T-helper 9 cell (primary cell): ENCODE measurements at places on chromosomes 6 and 20.

DNA sequence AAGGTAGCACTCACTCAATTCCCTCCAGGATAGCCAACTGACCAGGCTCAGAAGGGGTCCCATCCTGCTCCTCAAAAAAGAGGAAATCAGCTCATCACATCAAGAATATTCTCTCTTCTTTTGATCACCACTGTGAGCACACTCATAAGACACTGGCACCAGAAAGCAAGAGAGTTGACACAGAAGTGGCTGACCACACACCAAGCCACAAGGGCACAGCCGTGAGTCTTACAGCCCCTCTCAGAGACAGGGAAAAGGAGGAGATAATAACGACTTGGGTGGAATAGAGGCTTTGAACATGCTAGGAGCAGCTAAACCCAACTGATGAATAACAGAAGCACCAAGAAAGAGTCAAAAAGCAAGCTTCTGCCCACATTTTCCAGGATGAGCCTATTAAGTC is 249.1 kb upstream of the PREP start:
- no peak for DNase-seq

- DNase-seq = no peak
These were observed 147.0 kb downstream of the CDH26 start for GRCh38 chr20:60104993-60105803.

GRCh38 chr6:24990944-24991809 is 55.4 kb upstream of the RIPOR2 start:
- DNase-seq = no peak

DNA sequence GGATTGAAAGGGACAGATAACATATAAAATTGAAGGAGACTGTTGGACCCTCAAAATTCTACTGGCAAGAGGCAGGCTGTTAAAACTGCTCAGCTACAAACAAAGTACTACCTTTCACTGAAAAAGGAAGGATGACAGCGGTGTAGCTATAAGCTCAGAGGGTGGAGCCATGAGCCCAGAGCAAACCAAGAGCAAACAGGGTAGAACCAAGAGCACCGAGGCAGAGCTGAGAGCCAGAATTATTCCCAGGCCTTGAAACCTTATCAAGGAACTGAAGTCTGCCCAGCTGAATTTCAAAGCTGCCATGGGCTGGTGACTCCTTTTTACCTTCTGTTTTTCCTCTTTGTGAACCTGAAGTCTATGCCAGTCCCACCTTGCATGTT is 74.7 kb upstream of the SLC4A11 start:
- DNase-seq = no peak

- no peak for DNase-seq
These were observed 22.8 kb downstream of the AMD1 start for GRCh38 chr6:110897433-110897832.

DNA sequence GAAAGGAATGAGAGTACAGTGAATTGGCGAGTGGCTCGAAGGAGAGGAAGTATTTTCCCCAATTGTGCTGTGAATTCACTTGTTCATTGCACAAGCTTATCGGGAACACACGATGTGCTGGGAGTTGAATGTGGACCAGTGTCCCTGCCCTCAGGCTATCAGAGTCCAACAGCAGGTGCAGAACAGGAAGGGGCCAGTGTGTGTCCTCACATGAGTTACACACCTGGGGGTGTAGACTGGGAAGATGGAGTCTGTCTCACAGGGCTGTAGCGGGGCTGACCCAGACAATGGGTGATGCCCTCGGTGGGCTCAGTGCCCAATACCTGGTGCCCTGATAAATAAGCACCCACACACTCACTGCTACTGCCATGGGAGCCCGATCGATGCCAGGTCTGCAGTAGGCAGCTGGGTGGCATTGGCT is 14.4 kb downstream of the DUSP22 start:
- DNase-seq = no peak

GRCh38 chr20:57835074-57835452 is 125.2 kb upstream of the PMEPA1 start:
- DNase-seq = no peak

- no peak for DNase-seq
These were observed 341.2 kb downstream of the CD83 start for GRCh38 chr6:14458669-14459266.

DNA sequence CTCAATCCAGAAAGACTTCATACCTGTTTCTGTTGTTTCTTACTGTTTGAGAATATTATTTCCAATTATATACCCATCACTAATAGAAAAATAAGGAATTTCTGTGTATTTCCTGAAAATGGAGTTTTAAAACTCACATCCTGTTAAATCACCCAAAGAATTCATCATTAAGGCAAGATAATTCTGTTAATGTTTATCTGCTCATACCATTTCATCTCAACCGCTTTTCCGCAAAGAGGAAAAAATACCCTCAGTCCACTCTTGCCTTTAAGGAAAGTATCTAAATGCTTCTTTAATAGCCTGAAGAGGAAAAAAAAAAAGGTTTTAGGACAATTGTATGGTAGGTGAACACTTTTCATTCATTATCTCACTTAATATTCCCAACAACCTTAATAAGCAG is 7.3 kb downstream of the TPMT start:
- DNase-seq = no peak

DNA sequence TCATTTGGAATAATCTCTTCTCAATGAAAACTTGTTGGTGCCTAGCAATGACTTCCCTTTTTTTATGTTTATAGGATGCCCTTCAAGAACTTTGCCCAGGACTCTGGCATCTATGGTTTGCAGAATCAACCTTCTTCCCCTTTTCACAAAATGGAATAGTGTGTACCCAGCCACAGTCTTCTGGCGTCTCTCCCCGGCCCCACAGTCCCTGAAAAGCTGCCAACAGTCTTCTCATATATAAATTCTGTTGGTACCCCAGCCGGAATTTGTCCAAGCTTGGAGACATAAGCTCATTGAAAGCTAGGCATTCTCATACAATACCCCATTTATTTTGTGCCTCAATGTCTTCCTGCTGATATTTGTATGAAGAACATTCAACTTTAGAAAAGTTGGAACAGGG is 26.4 kb upstream of the MCM3 start:
- DNase-seq = no peak

DNA sequence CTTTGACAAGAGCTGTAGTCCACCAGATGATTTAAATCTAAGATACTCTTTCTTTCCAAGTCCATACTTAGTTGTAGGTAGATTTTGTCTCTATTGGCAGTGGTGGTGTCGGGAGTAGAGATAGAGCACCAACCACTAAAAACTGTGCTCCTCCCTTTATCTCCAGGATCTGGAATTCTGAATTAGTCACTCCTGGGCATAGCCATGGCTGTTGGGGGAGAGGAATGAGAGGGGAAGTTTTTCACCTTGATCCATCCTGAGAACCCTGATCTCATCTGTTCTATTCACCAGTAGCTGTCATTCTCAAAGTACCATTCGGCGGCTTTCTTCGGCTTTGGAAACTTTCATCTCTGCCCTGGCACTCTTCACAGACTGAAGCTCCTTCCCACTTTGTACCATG is 35.6 kb upstream of the NKX2-4 start:
- DNase-seq = no peak

GRCh38 chr6:116629563-116629981 is 13.3 kb downstream of the RSPH4A start:
- no peak for DNase-seq

- DNase-seq = no peak
These were observed 79.0 kb upstream of the FAM184A start for GRCh38 chr6:119157506-119157815.

GRCh38 chr20:12416281-12416680 is 498.6 kb downstream of the BTBD3 start:
- no peak for DNase-seq

DNA sequence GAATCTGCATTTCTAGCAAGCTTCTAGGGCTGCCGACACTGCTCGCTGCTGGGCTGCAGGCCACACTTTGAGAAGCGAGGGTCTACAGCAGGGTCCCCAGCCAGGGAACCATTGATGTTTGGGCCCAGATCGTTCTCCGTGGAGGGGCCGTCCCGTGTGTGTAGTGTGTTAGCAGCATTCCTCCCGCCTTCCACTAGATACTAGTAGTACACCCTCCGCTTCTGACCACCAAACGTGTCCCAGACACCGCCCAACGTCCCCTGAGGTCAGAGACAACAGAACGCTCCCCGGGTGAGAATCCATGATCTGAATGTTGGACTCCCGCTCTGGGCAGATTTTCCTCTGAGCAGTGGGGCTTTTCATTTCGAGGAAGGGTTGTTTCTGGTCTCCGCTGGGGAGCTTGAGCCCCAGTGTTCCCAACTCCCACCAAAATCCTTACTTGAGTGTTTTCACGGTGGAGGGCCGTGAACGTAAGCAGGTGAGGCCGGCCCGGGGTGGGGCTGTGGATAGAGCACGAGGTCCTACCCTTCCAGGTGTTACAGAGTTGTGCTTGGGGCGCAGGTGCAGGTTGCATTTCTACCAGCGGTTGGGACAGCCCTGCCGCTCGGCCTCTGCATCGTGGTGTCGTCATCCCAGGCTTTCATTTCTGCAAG is 124.6 kb downstream of the SYCP2 start:
- DNase-seq = no peak

DNA sequence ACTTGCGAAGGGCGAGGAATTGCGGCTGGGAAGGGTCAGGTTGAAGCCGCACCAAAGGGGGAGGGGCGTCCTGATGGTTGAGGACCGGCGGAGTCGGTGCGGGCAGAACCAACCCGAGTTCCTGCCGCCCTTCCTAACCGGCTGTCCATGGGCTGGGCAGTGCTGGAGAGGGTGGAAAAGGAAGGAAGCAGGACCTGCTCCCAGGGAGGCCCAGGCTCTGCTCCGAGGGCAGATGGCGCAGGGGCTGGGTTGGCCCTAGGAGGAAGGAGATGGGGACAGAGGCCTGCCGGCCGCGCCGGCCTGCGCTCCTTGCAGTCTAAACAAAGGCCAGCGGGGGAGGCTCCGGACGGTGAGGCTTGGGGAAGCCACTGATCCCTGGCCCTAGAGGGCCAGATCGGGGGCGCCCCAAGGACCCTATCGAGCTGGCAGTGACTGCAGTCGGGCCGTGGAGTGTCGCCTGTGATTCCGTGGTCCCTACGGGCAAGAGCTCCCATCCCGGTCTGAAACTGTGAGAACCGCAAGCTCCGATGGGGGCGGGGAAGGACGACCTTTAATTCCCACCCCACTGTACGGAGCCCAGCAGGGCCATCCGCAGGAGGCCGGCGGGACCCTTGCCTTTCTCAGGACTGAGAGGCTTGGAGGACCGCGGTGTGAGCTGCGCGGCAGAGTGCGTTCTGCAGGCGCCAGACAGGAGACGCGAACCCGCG is 39.4 kb downstream of the YTHDF1 start:
- no peak for DNase-seq

GRCh38 chr6:39754514-39755115 is 29.4 kb upstream of the KIF6 start:
- no peak for DNase-seq

DNA sequence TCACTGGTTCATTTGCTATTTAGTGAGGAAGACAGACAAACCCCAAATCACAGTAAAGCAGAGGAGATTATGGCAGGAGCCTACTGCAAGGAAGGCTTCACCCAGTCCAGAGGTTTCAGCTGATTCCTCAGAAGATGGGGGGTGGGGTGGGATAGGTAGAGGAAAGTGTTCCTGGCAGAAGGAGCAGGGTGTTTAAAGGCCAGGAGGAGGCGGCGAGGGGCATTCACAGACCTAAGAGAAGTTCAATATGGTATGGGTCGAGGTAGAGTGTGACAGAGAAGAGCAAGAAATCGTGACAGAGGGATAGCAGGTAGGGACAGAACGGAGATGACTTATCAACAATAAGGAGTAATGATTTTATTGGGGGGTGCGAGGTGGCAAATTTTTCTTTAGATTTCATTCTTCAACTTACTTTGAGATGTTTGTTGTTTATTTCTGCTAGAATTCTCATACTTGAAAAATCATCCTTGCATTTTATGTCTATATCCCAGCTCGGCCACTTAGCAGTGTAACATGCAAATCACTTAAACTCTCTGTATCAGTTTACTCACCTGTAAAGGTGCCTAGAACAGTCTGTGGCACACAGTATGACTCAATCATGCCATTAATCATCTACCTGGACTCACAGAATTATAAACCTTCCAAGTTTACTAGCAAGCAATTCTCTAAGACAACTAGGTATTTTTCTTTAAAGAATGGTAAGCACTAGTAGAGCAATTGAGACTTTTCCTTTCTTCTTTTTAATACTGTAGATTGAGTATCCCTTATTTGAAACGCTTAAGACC is 176.7 kb downstream of the REV3L start:
- DNase-seq = no peak

DNA sequence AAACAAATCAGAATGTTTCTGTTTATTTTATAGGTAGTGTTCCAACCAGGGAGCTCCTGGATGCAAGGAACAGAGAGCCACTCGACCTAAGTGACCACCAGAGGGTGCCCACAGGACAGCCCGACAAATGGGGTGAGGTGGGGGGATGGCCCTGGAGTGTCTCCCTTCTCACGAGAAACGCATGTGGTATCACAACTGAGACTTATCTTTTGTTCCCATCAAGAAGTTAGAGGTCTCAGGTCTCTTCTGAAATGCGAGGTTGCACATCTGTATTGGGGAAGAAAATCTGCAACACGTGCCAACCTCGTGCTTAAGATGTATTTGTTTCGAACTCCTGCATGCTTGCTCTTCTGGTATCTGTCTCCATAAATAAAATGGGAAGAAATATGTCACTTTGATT is 104.0 kb downstream of the ISM1 start:
- no peak for DNase-seq

DNA sequence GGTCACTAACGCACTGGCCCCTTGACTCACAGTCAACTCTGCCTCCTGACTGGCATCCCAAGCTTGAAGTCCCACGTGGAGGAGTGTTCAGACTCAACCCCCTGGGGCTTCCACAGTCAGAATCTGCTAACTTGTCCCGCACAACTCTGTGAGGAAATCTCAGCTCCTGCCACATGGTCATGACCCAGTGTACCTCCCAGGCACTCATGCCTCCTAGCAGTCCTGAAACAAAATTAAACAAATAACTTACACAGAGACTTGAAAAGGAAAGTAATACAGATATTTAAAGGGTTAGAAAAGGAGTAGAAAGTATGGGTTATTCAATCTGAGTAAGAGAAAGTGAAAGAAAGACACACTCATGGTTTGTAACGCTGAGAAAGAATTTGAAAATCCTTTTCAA is 134.9 kb downstream of the GMDS start:
- DNase-seq = no peak

DNA sequence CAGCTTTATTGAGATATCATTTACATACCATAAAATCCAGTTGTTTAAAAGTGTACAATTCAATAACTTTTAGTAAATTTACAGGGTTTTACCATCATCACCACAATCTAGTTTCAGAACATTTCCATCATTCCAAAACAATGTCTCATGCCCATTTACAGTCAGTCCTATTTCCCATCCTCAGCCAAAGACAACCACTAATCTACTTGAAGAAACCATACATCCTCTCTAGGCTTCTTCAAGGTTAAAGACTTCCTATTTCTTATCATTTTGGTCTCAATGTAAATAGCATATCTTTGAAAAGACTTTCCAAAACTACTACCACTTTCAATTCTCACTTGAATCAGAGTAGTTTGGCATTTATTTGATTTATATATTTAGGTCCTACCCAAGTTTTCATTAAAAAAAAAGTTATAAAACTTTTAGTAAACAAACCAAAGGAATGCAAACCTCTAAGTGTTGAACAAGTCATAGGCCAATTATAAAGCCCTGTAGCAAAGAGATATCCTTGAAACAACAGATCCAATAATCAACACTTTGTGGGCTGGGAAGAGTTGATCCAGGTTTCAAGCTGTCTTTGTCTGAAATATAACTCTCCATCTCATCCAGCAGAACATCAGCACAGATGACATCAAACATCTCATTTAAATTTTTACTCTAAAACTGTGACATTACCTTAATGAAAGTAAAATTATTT is 211.3 kb upstream of the RUNX2 start:
- DNase-seq = no peak
